ENCODE measurements at places on chromosomes 7 and 10. TPM values are rescaled to one million over a fixed set of nuclear protein-coding genes. Genes with fewer than 3 reads are reported as not detected.

Gene DGKI
- 4.1 TPM for total RNA-seq

Gene LIPA
- 67.2 TPM for total RNA-seq

Gene OIT3
- not detected for total RNA-seq

Gene INMT
- 7.8 TPM for total RNA-seq

Gene LRRC18
- total RNA-seq = not detected

Gene TMEM178B
- 0.88 TPM for total RNA-seq

Gene NPFFR1
- total RNA-seq = not detected

Gene ZNF800
- 51.1 TPM for total RNA-seq

Gene PNLIP
- total RNA-seq = not detected

Gene CDNF
- 5.1 TPM for total RNA-seq

Gene HEPACAM2
- total RNA-seq = 0.33 TPM

Gene KCNMA1
- total RNA-seq = 13.6 TPM

DNA sequence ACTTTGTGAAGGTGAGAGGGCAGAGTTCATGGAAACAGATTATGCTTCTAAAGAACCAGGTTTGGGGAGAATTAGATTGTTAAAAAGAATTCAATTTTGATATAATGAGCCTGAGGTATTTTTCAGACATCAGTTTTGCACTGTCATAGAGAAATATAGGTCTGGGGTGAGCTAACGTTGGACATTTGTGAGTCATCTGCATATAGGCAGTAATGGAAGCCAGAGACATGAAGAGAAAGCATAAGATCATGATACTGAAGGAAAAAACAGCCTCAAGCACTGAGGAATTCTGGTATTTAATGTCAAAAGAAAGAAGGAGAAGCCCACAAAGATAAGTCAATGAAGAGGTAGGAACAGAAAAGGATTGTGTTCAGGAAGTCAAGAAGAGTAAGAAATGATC, 32.4 kb upstream of the COL1A2 start:
- no peak for DNase-seq
- H3K27me3 ChIP-seq = no peaks in the 10 kb centered on the region
- H3K4me1 ChIP-seq = no peaks in the 10 kb centered on the region
- no peak overlapping the region for H3K4me3 ChIP-seq
- no peak overlapping the region for H3K27ac ChIP-seq
- no peaks in the 10 kb centered on the region for H3K36me3 ChIP-seq

DNA sequence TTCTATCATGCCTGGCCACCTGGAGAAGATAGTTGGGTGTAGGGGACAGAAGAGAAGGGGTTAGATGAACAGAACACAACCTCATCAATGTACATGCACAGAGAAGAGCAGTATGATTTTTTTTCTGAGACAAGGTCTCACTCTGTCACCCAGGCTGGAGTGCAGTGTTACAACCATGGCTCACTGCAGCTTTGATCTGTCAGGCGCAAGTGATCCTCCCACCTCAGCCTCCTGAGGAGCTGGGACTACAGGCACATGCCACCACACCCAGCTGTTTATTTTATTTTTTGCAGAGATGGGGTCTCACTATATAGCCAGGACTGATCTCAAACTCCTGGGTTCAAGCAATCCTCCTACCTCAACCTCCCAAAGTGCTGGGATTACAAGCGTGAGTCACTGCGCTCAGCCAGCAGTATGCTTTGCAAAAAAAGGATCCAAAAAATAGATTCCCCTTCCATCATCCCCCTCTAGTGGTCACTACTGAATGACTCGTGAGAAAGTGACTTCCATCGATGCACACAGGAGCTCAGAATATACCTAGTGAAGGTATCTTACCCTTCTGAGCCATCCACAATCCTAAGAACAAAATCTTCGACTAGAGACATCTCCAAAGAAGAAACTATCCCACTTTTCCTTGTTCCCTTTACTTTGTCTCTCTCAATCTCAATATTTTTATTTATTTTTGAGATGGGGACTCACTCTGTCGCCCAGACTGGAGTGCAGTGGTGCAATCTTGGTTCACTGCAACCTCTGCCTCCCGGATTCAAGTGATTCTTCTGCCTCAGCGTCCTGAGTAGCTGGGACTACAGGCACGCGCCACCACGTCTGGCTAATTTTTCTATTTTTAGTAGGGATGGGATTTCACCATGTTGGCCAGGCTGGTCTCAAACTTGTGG, 21.0 kb downstream of the ZCWPW1 start:
- no peaks in the 10 kb centered on the region for H3K27me3 ChIP-seq
- no peak overlapping the region for H3K4me3 ChIP-seq
- H3K4me1 ChIP-seq = no peaks in the 10 kb centered on the region
- H3K36me3 ChIP-seq = no peaks in the 10 kb centered on the region
- DNase-seq = no peak

GRCh38 chr10:11354823-11355222, 256.6 kb downstream of the USP6NL start:
- DNase-seq = no peak
- no peaks in the 10 kb centered on the region for H3K27me3 ChIP-seq
- H3K4me3 ChIP-seq = no peak overlapping the region
- H3K36me3 ChIP-seq = no peaks in the 10 kb centered on the region
- H3K4me1 ChIP-seq = no peaks in the 10 kb centered on the region
- H3K27ac ChIP-seq = no peak overlapping the region

DNA sequence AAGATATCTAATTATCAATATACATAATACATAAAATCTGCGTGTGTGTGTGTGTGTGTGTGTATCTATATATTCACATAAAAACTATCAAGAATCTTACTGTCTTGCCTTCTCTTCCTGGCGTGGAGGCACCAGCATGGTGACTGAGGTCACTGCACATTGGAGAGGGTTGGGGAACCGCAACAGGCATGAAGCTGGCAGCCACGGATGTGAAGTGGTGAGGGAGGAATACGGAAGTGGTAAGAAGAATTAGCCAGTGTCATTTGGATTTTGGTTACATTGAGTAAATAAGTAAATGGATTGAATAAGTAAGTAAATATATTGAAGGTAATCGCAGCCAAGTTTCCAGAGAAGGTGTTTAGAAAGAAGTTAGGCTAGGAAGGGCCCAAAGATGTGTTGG, 85.1 kb downstream of the TRIM24 start:
- no peaks in the 10 kb centered on the region for H3K27me3 ChIP-seq
- H3K36me3 ChIP-seq = no peaks in the 10 kb centered on the region
- H3K4me3 ChIP-seq = no peak overlapping the region
- no peak for DNase-seq

- H3K4me3 ChIP-seq = no peak overlapping the region
- H3K4me1 ChIP-seq = no peaks in the 10 kb centered on the region
- H3K36me3 ChIP-seq = no peaks in the 10 kb centered on the region
Observed at GRCh38 chr10:46218921-46219320, 67.9 kb upstream of the ANTXRL start.

- no peak for DNase-seq
- H3K27ac ChIP-seq = peak overlapping the region; percentile 71
- no peaks in the 10 kb centered on the region for H3K27me3 ChIP-seq
Observed at GRCh38 chr7:22859641-22860290, 37.1 kb upstream of the TOMM7 start.

DNA sequence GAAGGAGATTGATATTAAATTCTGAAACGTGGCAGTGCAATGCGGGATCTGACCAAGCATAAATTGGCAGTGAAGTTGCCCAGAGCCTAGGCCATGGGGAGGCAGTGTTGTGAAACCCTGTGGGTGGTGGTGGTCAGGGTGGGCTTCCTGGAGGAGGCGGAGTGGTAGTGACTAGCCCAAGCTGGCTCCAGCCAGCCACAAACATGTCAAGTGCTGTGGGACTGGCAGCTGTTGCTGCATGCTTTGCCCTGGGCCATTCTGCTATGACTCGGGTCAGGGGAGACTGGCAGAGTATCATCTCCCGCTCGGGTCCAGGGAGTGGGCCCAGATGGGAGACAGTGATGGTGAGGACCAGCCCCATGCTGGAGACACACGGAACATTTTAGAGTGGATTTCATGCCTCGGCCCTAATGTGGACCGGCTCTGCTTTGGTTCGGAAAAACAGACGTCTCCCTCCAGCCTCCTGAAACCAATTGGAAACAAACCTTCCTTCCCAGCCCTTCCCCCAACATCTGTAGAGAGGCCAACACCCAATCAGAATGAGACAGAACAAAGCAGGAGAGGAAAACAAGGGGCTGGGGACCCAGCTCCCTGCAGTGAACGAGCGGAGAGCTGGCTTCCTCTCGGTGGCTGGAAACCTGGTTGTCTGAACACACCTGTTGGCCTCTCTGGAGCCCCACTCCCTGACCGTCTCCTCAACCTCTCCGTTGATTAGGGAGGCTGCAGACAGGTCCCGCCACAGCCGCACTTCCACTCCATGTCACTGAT, 58.2 kb downstream of the TMEM270 start:
- no peaks in the 10 kb centered on the region for H3K27me3 ChIP-seq
- DNase-seq = no peak
- H3K4me1 ChIP-seq = no peaks in the 10 kb centered on the region
- no peaks in the 10 kb centered on the region for H3K36me3 ChIP-seq
- H3K27ac ChIP-seq = peak overlapping the region; percentile 38

- no peaks in the 10 kb centered on the region for H3K36me3 ChIP-seq
- H3K27ac ChIP-seq = no peak overlapping the region
- no peak overlapping the region for H3K4me3 ChIP-seq
Observed at GRCh38 chr7:36546331-36546730, 156.7 kb downstream of the ANLN start.

GRCh38 chr7:94679358-94679757, 23.4 kb upstream of the SGCE start:
- H3K27ac ChIP-seq = no peak overlapping the region
- no peaks in the 10 kb centered on the region for H3K4me1 ChIP-seq
- no peak for DNase-seq
- H3K36me3 ChIP-seq = no peaks in the 10 kb centered on the region
- H3K27me3 ChIP-seq = no peaks in the 10 kb centered on the region

DNA sequence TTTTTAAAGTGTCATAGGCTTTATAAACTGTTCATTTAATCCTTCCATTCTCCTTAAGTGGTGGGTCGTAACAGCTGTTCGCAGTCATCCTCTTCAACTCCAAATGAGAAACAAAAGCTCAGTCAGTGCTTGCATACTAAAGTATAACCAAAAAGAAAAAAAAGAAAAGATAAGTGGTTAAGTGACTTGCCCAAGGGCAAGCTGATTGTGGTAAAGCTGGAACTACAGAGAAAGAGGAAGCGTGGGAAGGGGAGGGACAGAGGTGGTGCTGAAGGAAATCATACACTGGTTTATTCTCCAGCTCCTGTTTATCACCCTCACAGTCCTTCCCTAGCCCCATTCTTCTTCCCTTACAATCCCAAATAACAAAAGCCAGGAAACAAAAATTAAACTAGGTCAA, 29.6 kb downstream of the IDE start:
- DNase-seq = no peak
- H3K4me1 ChIP-seq = no peaks in the 10 kb centered on the region
- no peak overlapping the region for H3K4me3 ChIP-seq
- H3K36me3 ChIP-seq = no peaks in the 10 kb centered on the region

DNA sequence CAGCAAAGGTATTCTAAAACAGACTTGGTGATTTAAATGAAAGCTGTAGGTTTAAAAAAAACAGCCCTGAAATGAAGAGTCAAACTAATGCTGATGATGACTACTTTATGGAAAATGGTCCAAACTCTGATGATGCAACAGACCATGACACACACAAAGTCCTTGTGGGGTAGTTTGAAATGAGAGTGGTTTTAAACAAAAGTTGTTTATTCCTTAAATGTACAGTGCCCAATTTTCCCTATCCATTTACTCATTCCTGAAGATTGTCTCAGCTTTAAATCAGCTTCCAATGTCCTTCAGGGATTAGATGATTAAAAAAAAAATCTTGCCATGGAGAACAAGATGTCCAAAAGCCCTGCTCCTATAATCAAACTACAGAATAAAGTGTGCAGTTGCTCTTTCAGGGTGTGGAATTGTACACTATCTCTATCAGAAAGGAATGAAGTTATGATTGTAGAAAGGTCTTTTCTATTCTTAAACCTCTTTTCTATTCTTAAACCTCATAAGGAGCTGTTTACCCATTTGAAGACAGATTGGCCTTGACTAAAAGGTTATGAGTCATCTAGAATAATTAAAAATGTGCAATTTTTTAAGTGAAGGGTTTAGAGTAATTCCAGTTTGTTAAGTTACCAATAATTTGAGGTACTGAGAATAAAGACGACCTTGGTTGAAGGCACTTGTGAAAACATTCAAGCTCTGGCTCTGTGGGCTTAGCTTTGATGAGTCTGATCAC, 70.2 kb upstream of the ITGA8 start:
- no peaks in the 10 kb centered on the region for H3K27me3 ChIP-seq
- no peaks in the 10 kb centered on the region for H3K36me3 ChIP-seq
- no peak for DNase-seq
- H3K4me3 ChIP-seq = no peak overlapping the region

- H3K27me3 ChIP-seq = no peaks in the 10 kb centered on the region
- H3K27ac ChIP-seq = no peak overlapping the region
- no peak for DNase-seq
- no peak overlapping the region for H3K4me3 ChIP-seq
- peaks cover 4% of the 10 kb centered on the region for H3K36me3 ChIP-seq
Observed at GRCh38 chr7:30618961-30619360, 24.3 kb downstream of the GARS1 start.

GRCh38 chr10:100600218-100600617, 64.5 kb downstream of the HIF1AN start:
- no peaks in the 10 kb centered on the region for H3K27me3 ChIP-seq
- H3K4me1 ChIP-seq = no peaks in the 10 kb centered on the region
- no peak overlapping the region for H3K4me3 ChIP-seq
- H3K27ac ChIP-seq = no peak overlapping the region
- no peak for DNase-seq
- H3K36me3 ChIP-seq = no peaks in the 10 kb centered on the region

DNA sequence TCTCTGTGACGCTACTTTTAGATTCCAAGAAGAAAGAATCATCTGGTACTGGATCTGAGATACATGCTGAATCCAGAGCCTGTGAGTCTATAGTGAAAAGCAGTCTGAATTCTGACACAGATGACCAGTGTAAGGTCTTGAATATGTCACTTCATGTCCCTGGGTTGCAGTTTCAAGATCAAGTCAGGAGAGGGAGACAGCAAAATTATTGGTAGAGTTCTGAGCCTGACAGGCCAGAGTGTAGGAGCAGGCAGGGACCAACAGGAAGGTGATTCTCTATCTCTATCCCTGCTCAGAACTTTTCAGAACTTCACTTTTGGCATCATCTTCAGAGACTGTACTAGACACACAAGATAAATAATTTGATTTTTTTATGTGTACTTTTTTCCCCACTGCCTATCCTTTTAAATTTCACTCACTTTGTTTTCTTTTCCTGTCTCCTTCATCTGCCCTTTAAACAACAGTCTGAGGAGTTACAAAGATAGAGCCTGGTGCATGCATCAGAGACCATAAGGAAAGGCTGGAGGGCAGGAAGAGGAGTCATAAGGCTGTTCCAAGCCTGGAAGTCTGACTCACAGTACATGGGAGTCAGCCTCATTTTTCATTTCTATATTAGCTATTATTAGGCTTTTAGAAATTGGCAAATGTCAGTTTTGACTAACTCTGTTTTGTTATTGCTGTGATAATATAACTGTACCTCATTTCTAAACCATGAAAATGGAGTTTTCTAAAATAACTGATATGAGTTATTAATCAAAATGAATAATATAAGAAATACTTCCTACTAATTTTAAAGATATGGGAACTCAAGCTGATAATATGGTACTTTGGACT, 120.2 kb upstream of the TMEM229A start:
- DNase-seq = no peak
- H3K4me1 ChIP-seq = no peaks in the 10 kb centered on the region
- no peaks in the 10 kb centered on the region for H3K36me3 ChIP-seq
- H3K27me3 ChIP-seq = no peaks in the 10 kb centered on the region

GRCh38 chr10:103853428-103854264, 1.7 kb downstream of the SH3PXD2A start:
- DNase-seq = no peak
- H3K36me3 ChIP-seq = no peaks in the 10 kb centered on the region
- H3K4me3 ChIP-seq = peak overlapping the region; percentile 79
- H3K27ac ChIP-seq = peak overlapping the region; percentile 77

All from breast epithelium (tissue), 4 donors.